Activated CD8-positive, alpha-beta memory T cell treated with anti-CD3 and anti-CD28 coated beads for 48 hours (primary cell): ENCODE measurements at places on chromosomes 3 and 15.

DNA sequence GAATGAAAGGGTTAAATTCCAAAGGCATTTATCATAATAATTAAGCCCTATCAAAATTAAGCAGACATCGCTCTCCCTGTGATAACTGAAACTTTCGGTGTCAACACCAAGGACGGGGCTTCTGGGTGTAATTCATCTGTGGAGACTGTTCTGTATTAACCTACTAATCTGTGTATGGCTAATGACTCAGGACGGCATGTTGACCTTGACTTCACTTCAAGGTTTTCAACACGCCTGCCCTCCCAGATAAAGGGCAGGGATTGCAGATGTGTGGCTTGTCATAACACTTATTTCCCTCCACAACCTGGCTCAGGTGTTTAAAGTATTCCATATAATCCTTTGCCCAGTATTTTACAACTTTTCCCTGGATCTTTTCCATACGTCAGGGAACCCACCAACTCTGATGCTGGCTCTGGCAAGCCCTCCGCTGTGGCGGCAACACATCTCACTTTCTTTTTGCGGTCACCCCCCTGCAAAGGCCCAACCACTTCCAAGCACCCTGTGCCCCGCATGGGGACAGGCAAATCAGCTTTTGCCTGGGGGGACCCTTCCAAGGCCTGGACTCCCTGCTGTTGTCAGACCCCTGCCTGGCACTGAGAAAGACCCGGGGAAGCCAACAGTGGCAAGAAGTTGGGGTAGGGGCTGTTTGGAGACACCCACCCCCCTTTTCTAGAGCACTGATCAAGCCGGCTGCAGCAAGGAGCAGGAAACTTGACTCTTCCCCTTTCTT lies 93.2 kb upstream of the MEF2A start:
- no peak for DNase-seq

DNA sequence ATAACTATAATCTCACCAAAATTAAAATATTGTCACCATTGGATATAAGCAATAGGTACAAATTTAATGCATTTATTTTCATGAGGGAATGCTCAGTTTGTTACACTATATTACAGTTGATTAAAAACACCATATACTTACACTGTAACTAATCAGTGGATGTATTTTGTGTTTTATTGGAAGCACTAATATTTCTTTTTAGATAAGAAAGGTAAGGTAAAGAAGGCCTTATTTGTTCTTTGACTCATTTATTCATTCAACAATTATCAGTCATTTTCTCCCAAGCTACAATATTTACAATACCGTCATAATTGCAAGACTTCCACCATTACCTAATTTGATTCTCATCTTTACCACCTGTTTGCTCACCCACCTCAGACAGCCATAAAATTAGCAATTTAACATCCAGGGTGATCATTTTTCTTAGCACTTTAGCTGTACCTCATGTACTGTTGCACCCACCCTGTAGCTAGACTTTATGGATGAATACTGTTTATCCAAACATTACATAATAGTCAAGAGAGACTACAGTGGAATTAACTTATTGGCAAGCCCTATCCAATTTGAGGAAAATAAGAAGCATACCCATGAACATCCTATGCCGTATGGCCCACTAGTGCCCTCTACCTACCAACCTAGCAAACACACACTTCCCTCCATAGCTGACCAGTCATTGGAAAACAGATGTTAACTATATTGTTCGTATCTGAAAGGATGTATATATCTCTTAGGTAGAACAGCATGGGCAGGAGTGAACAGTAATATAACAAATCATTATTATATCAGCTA lies 229.6 kb downstream of the BBX start:
- DNase-seq, result no peak

DNA sequence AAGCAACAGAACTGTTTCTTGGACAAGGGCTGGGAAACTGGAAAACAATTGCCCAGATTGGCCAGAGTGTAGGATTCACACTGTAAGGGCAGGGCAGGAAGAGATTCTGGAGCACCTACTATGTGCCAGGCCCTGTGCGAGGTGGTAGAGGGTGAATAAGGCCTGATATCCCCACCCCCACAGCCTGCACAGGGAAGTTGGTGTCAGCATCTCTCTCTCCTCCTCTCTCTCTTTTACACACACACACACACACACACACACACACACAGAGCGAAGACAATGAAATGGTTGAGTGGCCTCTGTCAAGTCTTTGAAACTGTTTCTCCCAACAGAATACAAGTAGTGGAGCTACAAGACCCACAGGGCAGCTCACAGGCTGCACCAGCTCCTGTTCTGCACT lies 47.1 kb upstream of the SLCO2A1 start:
- no peak for DNase-seq

DNA sequence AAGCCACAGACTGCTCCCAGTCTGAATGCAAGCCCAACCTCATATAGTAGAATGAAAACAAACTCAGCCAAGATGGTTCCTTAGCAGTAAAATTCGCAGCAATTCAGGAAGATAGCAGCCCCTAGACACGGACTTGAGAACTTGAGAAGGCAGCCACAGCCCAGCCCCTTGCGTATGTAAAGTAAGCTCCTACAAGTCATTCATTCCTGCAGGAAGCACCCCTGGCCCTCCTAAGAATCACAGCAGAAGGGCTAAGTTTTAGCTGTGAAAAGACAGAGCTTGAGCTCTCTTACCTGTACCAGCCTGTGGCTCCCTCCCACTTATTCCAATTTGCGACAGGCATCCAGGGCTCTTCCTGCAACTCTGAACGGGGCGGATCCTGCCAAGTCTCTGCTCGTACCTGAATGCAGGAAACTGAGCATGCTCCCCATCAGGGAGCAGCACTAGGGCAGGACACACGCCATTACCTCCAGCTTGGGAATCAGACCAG lies 136.4 kb downstream of the MAGI1 start:
- DNase-seq, result no peak

DNA sequence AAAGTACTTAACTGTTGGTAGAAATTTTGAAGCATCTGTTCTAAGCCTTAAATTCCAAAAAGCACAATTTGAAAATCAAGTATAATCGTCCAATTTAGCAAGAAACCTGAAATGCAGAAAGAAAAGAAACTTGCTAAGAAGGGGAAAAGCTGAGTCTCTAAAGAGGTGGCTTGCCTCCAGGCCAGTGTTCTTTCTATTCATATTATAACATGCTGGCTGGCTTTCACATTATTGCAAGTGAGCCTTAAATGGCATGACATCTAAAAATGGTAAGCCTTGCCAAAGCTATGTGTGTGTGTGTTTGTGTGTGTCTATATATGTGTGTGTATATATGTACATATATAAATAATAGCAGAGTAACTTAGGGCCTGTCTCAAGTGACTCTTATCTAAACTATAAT lies 89.5 kb downstream of the FGF12 start:
- DNase-seq, result no peak

- no peak for DNase-seq
Measured at GRCh38 chr3:79767194-79767904, 449 bp downstream of the ROBO1 start.

- no peak for DNase-seq
Measured at GRCh38 chr3:168085491-168086119, 10.1 kb downstream of the GOLIM4 start.

DNA sequence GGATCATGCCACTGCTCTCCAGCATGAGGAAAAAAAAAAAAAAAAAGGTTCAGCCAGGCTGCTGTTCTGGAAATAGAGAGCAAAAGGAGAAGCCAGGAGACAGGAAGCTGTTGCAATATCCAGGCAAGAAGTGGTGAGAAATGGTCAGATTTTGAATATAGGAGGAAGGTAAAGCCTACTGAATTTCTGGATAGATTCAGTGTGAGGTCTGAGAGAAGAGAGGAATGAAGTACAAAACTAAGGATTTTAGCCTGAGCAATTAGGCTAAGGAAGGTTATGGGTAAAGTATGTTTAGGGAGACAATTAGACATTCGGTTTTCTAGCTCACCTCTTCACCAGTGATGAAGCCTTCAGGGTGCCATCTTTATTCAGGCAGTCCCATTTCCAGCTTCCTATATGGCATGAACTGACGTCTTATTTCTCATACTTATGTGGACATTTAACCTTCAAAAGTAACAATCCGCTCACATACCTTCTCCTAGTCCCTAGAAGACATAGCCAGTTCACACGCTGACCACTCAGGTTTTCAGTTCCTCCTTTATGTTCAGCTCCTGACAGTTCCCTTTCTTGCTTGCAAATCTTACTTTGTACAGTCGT lies 57.2 kb downstream of the KIF9 start:
- DNase-seq, result no peak

DNA sequence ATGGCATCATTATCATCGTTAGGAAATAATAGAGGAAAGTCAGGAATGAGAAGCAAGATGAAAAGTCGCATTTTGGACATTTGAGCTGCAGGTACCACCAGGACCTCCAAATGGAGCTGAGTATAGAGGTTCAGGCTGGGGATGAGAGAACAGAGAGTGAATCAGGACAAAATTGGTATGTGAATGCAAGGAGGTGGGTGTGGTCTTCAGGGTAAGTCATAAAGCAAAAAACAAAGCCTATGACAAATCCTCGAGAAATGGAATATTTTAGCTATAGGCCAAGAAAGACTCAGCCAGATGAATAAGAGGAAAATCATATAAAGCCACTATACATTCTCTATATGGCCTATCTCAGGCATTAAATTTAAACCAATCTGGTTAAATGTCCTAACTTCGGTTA lies 841.3 kb downstream of the ROBO1 start:
- no peak for DNase-seq

DNA sequence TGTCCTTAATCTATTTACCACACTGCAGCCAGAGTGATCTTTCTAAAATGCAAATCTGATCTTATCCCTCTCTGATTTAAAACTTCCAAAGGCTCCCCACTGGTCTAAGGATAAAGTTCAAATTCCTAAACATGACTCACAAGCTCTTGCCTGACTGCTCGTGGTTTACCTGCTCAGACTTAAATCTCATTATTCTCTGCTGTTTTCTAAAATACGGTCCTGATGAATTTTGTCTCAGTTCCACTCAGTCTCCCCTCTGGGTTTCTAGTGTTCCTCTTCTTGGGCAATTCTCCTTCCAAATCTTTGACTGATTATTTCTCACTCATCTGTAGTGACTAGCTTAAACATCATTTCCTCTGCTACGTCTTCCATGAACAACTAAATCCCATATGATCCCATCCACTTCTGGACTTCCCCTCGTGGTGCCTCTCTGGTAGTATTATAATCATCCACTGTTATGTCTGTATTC lies 108.3 kb downstream of the P3H2 start:
- DNase-seq, result no peak

DNA sequence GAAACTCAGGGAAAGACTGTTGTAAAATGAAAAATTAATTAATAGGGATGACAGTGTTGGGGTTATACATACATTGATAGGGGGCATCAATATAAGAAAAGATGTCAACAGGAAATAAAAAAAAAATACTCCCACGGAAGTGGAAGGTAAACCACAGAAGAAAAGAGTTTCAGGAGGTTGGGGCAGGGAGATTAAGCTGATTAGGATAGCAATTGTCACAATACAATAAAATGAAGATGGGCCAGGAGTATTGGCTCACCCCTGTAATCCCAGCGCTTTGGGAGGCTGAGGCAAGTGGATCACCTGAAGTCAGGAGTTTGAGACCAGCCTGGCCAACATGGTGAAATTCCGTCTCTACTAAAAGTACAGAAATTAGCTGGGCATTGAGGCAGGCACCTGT lies 536.1 kb downstream of the AGBL1 start:
- DNase-seq, result no peak

DNA sequence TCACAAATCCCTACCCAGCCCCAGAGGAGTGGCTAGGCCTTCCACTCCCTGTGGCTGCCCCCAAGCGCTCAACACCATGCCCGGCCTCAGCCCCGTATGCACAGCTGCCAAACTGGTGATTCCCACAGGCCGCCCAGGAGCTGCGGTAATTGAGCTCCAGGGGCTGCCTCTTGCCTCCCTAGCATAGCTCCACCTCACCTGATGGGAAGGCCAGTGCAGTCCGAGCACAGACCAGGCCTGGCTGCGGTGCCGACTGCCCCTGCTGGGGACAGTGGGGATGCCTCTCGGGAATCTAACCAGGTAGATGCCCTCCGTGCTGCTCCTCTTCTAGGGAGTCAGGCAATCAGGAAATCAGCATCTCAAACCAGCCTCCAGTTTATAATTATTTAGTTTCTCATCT lies 25.9 kb downstream of the SCN5A start:
- DNase-seq, result no peak

GRCh38 chr3:16885593-16886302 lies 993 bp downstream of the PLCL2 start:
- no peak for DNase-seq

DNA sequence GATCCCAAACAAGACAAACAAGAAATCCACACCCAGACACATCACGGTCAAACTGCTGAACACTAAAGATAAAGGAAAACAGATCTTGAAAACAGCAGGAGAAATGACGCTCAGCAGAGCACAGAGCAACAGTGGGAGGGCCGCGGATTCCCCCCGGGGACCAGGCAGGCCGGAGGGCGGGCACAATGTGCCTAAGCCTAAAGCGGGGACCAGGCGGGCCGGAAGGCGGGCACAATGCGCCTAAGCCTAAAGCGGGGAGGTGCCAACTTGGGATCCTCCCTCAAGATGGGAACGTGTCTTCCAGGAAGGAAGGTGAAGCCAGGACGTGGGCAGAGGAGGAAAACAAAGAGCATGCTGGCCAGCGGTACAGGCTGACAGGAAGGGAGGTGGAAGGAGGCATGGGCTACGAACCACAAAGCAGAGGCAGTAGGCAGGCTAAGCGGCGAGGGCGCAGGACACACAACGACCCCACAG lies 31.1 kb downstream of the CYFIP1 start:
- no peak for DNase-seq
